Upper lobe of right lung (tissue), 1 donor: ENCODE measurements at places on chromosomes 4 and X. TPM values are rescaled to one million over a fixed set of nuclear protein-coding genes. Genes with fewer than 3 reads are reported as not detected.
A peak's percentile ranks its signal among the peaks of the same experiment; 100 is the strongest.

The GUCY1A1 gene
- total RNA-seq, result 76.0 TPM

DNA sequence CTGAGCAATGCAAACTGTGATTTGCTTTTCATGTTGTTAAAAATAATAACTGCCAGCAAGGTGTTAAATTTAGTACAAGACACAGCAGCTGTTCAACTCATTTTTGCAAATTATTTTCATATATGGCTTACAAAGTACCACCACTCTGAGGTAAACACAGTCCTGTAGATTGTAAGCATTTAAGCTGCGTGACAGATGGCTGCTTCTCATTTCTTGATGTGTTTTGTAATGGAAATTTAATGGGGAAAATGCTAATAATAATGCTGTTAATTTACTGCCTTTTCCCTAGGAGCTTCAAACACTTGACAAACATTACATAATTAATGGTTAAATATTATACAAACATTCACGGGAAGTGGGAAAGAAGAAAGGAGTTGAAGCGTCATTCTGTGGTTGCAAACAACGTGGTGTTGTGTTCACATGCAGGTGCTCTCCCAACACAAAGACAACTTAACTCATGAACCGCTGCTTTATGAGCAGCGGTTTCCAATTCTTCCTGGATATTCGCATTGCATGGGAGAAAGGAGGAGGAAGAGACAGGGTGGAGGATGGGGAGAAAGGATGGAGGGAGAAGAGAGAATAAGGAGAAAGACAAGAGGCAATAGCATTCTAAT lies 236.8 kb upstream of the VCX start:
- no peaks in the 10 kb centered on the region for H3K4me1 ChIP-seq
- no peaks in the 10 kb centered on the region for H3K27me3 ChIP-seq
- no peaks in the 10 kb centered on the region for H3K36me3 ChIP-seq
- H3K27ac ChIP-seq, result no peak overlapping the region
- no peak for DNase-seq
- no peak overlapping the region for H3K4me3 ChIP-seq

DNA sequence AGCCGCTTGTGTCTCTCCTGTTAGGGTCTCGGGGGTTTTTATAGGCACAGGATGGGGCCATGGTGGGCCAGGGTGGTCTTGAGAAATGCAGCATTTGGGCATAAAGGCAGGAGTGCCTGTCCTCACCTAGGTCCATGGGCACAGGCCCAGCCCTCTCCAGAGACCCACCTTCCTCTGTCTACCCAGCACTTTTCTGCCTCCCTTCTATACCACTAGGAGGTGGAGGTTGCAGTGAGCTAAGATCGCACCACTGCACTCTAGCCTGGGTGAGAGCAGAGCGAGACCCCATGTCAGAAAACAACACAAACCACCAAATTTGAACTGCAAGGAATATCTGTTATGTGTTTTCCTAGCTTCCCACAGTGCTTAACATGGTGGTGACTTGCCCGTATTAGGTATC lies 38.0 kb downstream of the MOB1B start:
- H3K4me3 ChIP-seq, result no peak overlapping the region
- H3K36me3 ChIP-seq, result no peaks in the 10 kb centered on the region
- DNase-seq, result no peak
- H3K4me1 ChIP-seq, result peaks cover 4% of the 10 kb centered on the region
- no peaks in the 10 kb centered on the region for H3K27me3 ChIP-seq

DNA sequence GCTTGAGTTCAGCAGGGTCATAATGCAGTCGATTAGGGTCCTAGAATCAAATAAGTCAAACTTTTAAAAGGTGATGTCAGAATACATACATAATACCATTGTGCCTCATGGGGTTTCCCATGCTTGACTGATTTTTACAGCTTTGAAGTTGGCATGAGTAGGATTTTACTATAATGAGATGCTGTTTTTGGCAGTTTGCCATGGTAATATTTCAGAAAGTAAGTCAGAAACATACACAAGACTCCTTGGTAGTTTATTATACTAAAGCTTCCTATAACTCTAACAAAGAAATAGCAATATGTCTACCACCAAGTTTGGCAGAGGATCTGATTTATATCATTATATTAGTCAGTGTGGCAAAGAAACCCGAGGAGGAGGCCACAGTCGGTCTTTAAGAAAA lies 45.2 kb downstream of the PHKA2 start:
- no peaks in the 10 kb centered on the region for H3K4me1 ChIP-seq
- no peak overlapping the region for H3K27ac ChIP-seq
- H3K4me3 ChIP-seq, result no peak overlapping the region
- H3K36me3 ChIP-seq, result no peaks in the 10 kb centered on the region
- H3K27me3 ChIP-seq, result no peaks in the 10 kb centered on the region
- DNase-seq, result no peak

GRCh38 chrX:103248553-103248952 lies 6.4 kb downstream of the TCEAL8 start:
- no peaks in the 10 kb centered on the region for H3K36me3 ChIP-seq
- H3K27ac ChIP-seq, result no peak overlapping the region
- no peaks in the 10 kb centered on the region for H3K27me3 ChIP-seq

- no peak overlapping the region for H3K27ac ChIP-seq
- no peak overlapping the region for H3K4me3 ChIP-seq
These were observed 229.2 kb downstream of the SLC39A8 start for GRCh38 chr4:102116121-102116520.

GRCh38 chrX:135741192-135741715 lies 26.7 kb downstream of the CT45A3 start:
- H3K27ac ChIP-seq, result no peak overlapping the region
- no peaks in the 10 kb centered on the region for H3K36me3 ChIP-seq
- H3K27me3 ChIP-seq, result no peaks in the 10 kb centered on the region
- no peak overlapping the region for H3K4me3 ChIP-seq
- no peak for DNase-seq

DNA sequence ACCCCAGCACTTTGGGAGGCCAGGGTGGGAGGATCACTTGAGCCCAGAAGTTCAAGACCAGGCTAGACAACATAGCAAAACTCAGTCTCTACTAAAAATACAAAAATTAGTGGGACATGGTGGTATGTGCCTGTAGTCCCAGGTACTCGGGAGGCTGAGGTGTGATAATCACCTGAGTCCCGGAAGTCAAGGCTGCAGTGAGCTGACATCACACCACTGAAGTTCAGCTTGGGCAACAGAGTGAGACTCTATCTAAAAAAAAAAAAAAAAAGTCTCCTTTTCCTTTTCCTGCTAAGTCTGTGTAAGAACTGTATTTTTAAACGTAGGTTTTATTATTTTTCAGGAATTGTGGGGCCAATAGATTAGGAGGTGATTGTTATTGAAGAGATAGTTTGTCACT lies 356.7 kb downstream of the ARHGAP24 start:
- no peak overlapping the region for H3K27ac ChIP-seq
- H3K27me3 ChIP-seq, result no peaks in the 10 kb centered on the region
- H3K36me3 ChIP-seq, result no peaks in the 10 kb centered on the region
- DNase-seq, result no peak
- H3K4me1 ChIP-seq, result peaks cover 1% of the 10 kb centered on the region
- H3K4me3 ChIP-seq, result no peak overlapping the region

DNA sequence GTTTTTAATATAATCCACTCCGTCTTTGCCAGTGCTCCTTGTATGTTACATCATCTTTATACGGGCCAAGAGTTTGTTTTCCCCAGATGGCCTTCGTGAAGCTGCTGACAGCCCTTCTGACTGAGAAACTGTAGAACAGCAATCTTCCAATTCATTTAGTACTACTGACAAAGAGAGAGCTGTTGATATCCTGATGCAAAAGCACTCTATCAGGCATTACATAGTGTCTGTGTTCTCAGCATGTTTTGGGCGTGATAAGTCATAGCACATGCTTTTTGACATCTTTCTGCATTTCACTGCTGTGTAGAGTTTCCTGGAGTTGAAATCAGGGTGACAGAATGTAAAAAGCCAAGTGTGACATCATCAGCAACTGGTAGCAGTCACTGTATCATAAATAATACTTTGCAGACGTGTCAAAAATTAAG lies 746.3 kb upstream of the FAM241A start:
- no peaks in the 10 kb centered on the region for H3K4me1 ChIP-seq
- DNase-seq, result no peak
- no peaks in the 10 kb centered on the region for H3K27me3 ChIP-seq
- H3K27ac ChIP-seq, result no peak overlapping the region
- H3K36me3 ChIP-seq, result no peaks in the 10 kb centered on the region
- no peak overlapping the region for H3K4me3 ChIP-seq

DNA sequence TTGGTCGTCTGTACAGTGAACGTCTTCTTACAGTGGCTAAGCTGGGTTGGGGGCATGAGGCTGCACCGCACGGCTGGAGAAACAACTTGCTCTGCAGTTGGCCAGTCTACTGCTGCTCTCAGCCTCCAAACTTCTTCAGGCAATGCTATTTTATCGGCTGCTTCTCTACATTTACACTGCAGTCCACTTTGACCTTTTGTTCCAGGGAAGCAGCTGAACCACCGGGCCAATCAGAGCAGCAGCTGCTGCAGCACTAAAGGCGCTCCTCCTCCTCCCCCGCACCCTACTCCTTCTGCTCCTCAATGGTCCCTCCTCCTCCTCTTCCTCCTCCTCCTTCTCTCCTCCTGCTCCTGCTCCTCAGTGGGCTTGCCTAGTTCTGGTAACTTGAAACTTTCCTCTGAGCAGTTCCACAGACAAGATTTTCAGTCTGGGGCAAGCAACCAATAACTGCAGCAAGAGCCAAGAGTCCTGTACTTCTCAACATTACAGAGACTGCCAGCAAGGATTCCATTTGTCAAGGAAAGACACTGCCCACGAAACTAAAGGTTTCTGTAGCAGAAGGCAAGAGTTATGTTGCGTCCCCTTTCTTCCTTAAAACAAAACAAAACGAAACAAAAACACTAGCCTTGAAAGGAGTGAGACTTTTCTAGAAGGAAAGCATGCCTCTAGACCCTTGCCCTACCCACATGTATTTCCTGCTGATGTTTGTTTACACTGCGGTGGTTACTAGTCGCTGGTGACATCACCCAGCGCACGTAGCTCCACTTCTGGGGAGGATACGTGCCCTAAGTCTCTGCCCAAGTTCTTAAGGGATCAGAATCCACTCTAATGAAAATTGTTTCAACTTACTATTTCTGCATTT lies 125.7 kb upstream of the NAP1L5 start:
- H3K27me3 ChIP-seq, result no peaks in the 10 kb centered on the region
- H3K4me3 ChIP-seq, result peak overlapping the region; percentile 65
- DNase-seq, result peak; percentile 89
- H3K36me3 ChIP-seq, result no peaks in the 10 kb centered on the region

GRCh38 chrX:13338996-13339515 lies 19.2 kb upstream of the ATXN3L start:
- H3K36me3 ChIP-seq, result no peaks in the 10 kb centered on the region
- no peaks in the 10 kb centered on the region for H3K4me1 ChIP-seq
- no peaks in the 10 kb centered on the region for H3K27me3 ChIP-seq
- no peak for DNase-seq

- H3K4me1 ChIP-seq, result no peaks in the 10 kb centered on the region
- no peak overlapping the region for H3K27ac ChIP-seq
- no peaks in the 10 kb centered on the region for H3K27me3 ChIP-seq
- H3K4me3 ChIP-seq, result no peak overlapping the region
These were observed 300.5 kb downstream of the TRIML1 start for GRCh38 chr4:188439641-188440311.

- H3K4me3 ChIP-seq, result no peak overlapping the region
- DNase-seq, result no peak
- no peaks in the 10 kb centered on the region for H3K4me1 ChIP-seq
- no peak overlapping the region for H3K27ac ChIP-seq
- no peaks in the 10 kb centered on the region for H3K36me3 ChIP-seq
These were observed 447.5 kb downstream of the NKX6-1 start for GRCh38 chr4:84051639-84052038.

DNA sequence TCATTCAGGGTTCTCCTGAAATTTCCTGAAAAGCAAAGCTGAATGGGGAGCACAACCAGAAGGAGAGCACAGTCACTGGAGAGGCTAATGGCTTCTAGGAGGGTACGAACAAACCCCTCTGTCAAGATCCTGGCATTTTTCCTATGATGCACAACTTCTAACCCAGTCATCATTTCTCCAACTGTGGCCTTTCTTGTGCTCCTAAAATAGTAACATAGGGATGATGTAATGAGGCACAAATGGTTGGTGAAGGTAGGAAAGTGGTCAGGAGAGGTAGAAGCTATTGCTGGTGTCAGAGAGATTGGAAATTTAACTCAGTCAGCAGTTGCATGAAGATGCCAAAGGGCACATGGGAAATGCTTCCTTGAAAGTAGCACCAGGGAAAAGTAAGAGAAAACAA lies 52.7 kb downstream of the SLC10A7 start:
- H3K4me1 ChIP-seq, result no peaks in the 10 kb centered on the region
- H3K27me3 ChIP-seq, result no peaks in the 10 kb centered on the region
- DNase-seq, result no peak
- no peak overlapping the region for H3K4me3 ChIP-seq

DNA sequence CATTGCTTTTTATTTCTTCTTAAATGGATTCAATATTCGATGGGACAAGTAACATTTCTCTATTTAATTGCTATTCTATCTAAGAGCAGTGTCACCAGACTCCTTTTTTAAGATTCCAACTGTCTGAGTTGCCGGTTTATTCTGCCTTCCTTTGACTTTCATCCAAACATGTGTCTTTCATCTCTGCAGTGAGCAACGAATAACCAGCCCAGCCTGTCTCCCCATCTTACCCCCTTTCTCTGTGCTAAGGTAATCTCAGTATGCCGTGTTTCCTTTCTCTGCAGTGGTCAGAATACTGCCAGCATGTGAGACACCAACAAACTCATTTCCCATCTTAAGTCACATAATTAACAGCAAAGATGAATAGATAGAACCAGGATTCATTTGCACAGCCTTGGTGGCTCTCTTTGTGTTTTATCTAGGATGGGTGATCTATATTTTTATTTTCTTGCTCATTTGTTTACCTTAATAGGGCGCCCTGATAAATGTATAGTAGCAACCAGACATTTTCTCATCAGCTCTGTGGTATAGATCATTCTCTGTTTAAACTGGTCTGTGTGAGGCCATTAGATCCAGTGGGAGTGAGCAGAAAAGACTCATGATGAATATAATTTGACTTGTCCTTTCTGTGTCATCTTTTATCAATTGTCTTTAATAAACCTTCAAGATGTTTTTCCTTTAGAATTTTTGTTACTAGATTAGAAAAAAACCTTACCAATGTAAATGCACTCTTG lies 394.8 kb upstream of the IGFBP7 start:
- H3K4me3 ChIP-seq, result no peak overlapping the region
- no peaks in the 10 kb centered on the region for H3K4me1 ChIP-seq
- H3K27ac ChIP-seq, result no peak overlapping the region

The CYTL1 gene
- total RNA-seq, result 11.5 TPM
